Activated CD4-positive, alpha-beta T cell treated with anti-CD3 and anti-CD28 coated beads, Interleukin-2, amount 50 U/mL, for 1 hour (primary cell): ENCODE measurements at places on chromosomes 11 and 22.

- no peak for DNase-seq
Measured at GRCh38 chr22:48105259-48105658, 1342.8 kb downstream of the TBC1D22A start.

- no peak for DNase-seq
Measured at GRCh38 chr11:72338741-72339140, 94.8 kb upstream of the PHOX2A start.

DNA sequence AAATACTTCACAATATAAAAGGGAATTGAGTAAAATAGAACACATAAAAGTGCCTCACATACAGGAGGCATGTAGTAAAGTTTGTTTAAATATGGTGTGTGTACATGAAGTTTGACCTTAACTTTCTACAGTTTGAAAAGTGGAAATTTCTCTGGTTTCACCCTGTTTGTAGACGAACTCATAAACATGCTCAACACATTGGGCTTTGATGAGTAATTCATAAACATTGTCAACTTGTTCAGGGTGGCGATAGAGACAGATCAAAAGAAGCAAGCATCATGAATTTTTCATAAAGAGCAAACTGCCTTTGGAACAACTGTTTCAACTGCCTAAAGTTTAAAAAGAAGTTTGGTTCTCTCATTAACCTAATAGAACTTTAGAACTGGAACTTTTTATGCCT, 9.1 kb downstream of the SLN start:
- DNase-seq: no peak

DNA sequence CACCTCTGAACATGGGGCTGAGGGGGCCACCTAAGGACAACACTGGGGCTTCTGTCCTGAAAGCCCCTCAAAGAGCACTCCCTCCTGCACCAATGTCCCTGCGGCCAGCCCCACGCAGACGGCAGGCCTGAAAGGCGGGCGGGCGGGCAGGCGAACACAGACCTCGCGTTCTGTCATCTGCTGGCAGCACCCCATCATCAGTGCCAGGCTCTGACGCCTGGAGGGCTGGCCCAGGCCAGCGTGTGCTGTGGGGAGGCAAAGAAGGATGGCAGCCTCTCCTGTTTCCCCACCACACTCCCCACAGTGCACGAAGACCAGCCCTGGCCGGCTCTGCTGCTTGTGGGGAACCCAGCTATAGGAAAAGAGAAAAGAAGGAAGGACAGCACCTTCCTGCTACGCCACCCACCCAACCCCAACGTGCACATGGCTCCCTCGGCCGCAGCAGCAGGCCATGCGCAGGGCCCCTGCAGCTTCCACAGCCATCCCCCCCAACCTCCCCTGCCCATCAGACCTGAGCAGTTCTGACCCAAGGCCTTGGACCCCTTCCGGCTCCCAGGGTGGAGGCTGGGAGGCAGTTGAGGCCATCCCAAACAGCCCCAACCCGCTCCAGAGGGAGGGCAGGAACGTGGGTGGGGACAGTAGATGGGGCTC, 3.5 kb downstream of the SBF1 start:
- no peak for DNase-seq

DNA sequence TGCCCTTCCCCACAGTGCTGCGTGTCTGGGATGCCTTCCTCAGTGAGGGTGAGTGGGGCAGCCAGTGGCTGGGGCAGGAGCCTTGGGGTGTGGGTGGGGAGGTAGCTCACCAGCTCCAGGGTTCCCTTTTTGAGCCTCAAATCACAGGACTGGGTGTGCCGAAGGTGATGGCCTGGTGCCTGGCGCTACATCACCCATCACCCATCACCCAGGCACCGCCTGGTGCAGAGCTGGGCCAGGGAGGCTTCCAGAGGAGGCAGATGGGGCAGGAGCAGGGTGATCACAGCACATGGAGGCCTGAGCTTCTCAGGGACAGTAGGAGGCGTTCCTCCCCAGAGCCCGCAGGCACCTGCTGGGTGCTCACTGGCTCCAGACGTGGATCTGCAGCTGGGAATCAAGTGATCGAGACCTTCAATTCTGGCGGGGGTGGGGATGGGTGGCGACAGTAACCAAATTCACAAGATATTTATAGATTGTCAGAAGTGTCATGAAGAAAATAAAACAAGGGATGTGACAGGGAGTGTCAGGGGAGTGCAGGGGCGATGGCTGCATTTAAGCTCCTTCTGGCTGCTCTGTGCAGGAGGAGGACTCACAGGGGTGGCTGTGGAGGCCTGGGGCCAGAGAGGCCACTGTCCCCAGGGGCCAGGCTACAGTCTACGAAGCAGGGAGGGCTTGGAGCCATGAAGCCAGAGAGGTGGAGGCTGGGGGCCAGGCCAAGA, 3.2 kb downstream of the TBC1D10C start:
- no peak for DNase-seq

- DNase-seq: no peak
Measured at GRCh38 chr11:11344045-11344444, 9.0 kb downstream of the CSNK2A3 start.

- DNase-seq: no peak
Measured at GRCh38 chr11:113698515-113698914, 7.6 kb downstream of the TMPRSS5 start.

- DNase-seq: no peak
Measured at GRCh38 chr22:21823740-21824444, 43.6 kb downstream of the MAPK1 start.

DNA sequence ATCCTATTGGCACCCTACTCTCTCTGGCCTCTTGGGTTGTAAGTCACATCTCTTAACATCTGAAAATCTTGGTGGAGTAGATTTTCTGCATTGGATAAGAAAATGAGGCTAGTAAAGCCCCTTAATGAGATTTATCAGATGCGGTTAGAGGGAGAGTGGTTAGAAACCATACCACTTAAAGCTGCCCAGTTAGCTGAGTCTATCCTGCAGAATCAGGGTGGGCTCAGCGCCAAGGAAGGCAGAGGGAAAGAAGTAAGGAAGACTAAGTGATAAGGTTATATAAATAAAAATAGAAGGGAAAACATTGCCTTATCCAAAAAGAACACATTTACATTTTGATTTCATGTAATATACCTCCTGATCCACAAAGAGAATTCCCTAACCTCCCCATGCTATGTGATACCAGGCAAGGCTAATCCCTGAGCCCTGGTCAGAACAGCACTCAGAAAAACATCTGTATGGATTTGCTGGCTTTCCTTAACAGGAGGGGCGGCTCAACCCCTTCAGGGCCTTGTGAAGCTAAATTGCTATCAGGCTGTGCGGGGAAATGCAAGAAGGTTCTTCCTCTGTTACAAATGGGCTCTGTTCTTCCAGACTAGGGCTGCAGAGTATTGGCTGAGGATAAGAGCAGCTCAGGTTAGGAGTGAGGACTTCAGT, 101.7 kb downstream of the SNX19 start:
- DNase-seq: no peak

GRCh38 chr11:123702139-123702538, 39.3 kb downstream of the ZNF202 start:
- DNase-seq: no peak

DNA sequence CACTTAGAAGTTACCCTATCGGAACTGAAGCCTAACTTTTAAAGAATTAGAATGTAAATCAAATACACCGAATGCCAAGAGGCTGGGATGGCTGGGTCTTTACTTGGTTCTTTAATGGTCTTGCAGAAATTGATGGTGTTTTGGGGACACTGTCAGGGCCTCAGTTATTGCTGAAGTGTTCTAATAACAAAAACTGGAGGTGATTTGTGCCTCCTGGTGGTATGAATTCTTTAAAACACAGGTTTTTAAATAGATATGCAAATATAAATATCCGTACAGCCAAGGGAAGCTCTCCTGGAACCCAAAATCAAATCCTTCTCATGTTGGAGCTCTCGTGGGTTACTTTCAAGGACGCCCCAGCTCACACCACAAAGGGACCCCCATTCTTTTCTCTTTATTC, 19.3 kb upstream of the TMPRSS5 start:
- DNase-seq: no peak

GRCh38 chr11:107605061-107606006, 14.4 kb downstream of the ELMOD1 start:
- DNase-seq: no peak

GRCh38 chr11:78400116-78400515, 17.5 kb downstream of the GAB2 start:
- DNase-seq: no peak

DNA sequence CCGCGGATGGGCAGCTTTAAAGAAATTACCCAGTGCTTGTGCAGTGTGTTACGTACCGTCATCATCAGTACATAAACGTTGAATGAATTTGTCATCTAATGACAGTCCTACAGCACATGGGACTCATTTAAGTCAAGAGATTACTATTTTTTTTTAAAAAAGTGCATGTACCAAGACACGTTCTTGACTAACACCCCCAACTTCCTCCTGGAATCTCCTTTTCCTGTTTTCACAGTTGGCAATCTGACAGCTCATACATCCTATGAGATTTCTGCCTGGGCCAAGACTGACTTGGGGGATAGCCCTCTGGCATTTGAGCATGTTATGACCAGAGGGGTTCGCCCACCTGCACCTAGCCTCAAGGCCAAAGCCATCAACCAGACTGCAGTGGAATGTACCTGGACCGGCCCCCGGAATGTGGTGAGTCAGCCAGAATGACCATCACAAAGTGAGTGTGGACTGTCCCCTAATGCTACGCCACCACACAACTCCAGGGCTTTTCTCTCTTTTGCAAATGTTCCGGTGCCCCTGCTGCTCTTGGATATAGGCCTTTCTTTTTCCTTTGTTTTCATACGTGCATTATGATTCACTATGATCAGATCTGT, 162.0 kb upstream of the SORL1-AS1 start:
- DNase-seq: no peak

GRCh38 chr11:28393348-28393747, 285.2 kb downstream of the METTL15 start:
- no peak for DNase-seq

DNA sequence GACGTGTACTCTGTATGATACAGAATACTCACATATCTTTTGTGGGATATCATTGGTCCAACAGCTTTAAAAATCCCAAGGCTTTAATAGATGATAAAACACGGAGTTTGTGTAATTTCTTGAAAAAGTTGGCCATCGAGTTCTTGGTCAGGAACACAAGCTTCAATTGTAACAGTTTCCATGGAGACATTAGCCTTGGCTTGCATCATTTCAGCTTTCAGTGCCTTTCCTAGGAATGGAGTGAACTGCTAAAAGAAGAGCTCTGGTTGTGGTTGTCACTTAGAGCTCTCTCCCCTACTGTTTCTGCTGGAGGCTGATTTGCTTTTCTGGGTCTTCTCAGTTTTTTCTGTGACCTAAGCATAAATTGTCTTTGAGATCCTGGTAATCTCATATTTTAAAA, 14.2 kb downstream of the BMAL1 start:
- no peak for DNase-seq

DNA sequence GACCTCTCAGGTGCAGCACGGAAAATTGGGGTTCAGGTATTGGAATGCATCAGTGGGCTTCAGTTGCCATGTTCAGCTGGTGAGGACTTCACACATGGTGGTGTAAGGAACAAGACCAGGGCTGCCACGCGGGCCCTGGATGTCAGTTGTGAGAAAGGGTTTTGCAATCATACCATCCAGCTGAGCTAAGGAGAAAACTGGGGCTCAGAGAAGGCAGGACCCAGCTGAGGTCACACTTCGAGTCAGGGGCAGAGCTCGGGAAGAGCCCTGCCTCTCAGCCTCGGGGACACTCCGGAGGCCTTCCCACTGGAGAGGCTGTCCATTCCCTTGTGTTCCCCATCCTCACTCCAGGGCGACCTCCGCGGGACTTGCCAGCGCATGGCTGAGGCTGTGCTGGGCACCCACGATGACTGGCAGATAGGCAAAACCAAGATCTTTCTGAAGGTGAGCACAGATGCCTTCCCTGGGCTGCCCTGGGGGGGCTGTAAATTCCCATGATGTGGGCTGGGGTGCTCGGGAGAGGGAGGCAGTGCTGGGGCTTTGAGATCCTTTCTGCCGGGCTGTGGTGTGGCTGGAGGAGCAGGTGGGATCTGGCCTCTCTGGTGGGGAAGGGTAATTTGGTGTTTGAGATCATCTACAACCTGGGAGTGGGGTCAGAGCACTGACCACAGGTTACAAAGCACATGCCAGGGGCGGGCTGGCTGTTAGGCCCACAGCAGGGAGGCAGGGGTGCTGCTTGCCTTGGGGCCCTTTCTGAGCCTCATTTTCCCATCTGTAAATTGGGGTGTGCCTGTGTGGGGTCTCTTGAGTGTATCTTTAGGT, 47.2 kb downstream of the MYO7A start:
- no peak for DNase-seq

- no peak for DNase-seq
Measured at GRCh38 chr22:37848587-37849088, 581 bp upstream of the EIF3L start.

DNA sequence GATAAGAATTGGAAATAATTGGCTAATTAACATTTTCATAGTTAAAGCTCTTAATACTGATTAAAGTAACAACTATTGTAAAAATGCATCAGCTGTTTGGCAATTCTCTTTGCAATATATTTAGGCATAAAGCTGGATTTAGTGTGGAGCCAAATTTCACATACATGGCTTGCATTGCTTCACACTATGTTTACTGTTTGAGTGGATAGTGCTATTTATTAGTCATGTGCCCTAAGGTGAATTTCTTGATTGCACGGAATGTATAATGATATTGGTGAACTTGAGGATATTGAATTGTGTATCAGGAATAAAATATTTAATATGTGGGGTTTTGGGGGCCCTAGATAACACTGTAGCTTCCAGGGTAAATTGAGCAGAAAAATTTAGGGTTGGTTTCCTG, 100.9 kb downstream of the AASDHPPT start:
- no peak for DNase-seq
